Stimulated activated CD8-positive, alpha-beta memory T cell treated with anti-CD3 and anti-CD28 coated beads, Interleukin-12 subunit alpha, Interleukin-12 subunit beta, amount 100 ng/mL, for 4 hours (primary cell): ENCODE measurements at places on chromosomes 3 and 15.

GRCh38 chr15:69410248-69410874 lies 3.8 kb upstream of the KIF23 start:
- no peak for DNase-seq

DNA sequence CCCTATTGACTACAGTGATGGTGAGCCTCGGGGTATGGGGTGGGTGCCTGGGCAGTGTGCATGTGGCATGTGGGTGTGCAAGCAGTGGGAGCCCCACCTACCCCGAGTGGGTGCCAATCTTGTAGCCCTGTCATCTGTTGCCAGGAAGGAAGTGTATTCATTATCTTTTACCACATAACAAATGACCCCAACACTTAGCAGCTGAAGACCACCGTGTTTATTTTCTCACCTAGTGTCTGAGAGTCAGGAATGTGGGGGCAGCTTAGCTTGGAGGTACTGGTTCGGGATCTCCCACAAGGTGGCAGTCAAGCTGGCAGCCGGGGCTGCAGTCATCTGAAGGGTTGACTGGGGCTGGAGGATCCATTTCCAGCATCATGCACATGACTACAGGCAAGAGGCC lies 21.7 kb downstream of the XYLB start:
- no peak for DNase-seq

DNA sequence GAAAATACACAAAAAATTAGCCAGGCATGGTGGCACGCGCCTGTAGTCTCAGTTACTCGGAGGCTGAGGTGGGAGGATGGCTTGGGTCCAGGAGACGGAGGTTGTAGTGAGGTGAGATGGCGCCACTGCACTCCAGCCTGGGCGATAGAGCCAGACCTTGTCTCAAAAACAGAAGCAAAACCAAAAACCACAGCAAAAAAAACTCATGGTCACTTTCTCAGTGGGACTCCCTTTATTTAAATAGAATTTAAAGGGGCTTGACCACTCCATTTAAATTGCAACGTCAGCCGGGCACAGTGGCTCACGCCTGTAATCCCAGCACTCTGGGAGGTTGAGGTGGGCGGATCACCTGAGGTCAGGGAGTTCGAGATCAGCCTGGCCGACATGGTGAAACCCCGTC lies 32.8 kb downstream of the ARHGAP31 start:
- no peak for DNase-seq

GRCh38 chr3:30548600-30548999 lies 57.8 kb upstream of the TGFBR2 start:
- no peak for DNase-seq

DNA sequence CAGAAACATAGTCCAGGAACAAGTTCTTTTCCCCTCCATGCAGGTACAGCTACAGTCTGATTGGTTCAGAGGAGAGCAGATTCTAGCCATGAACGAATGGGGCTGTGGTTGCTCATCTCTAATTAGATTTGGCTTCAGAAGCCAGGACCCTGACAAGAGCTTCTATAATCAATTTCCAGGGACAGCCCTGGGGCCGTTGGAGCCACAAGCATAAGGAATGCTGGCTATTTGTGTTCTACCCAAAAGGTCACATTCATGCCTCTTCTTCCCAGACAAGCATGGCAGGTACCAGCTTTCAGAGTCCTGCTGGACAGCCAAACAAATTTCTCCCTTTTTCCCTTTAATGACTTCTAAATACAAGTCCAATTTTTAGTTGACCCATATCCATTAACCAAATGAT lies 215.5 kb upstream of the LRTM1 start:
- no peak for DNase-seq

DNA sequence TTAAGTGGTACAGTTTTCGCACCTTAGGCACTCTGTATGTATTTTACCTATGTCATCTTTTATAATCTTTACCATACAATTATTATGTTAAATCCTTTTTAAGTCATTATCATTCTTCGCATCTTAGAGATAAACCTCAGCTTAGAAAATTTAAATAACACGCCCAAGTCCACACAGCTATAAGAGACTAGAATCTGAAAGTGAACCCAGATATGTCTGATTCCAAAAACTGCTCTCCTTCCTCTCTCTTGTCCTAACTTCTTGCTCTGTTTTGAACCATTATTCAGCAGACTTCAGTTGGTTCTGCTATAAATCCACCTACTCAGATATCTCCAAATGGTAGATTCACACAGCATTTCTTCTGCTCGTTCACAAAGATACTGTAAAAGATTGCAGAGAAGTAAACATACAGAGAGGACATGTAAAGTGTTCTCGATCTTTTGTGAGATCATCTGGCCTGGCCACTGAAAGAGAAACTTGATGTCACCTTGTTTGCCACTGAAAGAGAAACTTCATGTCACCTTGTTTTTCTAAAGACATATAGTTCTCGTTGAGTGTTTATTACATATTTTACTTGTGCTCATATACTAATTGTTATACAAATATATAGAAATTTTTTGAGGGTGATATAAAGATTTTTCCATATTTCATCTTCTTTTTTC lies 533.2 kb downstream of the GRM7 start:
- no peak for DNase-seq

- DNase-seq, result no peak
Observed at GRCh38 chr3:28601291-28601690, 252.7 kb upstream of the AZI2 start.
